ENCODE measurements at places on chromosomes 12 and 14. TPM values are rescaled to one million over a fixed set of nuclear protein-coding genes. Genes with fewer than 3 reads are reported as not detected.

NACA gene
- total RNA-seq, result 490 TPM

DNA sequence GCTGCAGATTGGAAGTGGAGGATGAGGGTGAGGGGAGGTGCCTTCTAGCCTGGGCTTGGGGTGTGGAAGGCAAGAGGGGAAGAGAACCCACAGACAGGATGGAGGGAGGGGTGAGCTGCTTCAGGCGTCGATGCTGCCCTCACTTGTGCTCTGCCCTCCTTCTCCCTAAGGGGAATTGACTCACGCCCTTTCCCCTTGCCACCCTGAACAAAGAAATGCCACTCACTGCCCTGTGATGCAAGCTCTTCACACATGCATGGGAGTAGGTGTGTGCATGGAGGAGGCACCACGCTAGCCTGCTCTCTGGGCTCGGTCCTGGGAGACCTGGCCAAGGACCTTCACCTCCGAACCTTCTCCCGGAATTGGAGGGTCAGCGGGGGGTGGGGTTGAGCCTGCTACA, 35.7 kb upstream of the PRMT8 start:
- no peaks in the 10 kb centered on the region for H3K36me3 ChIP-seq
- no peaks in the 10 kb centered on the region for H3K4me1 ChIP-seq
- no peak for DNase-seq
- H3K27me3 ChIP-seq, result no peaks in the 10 kb centered on the region

- H3K27ac ChIP-seq, result no peak overlapping the region
- H3K27me3 ChIP-seq, result no peaks in the 10 kb centered on the region
- H3K4me3 ChIP-seq, result no peak overlapping the region
- H3K4me1 ChIP-seq, result no peaks in the 10 kb centered on the region
- no peak for DNase-seq
- no peaks in the 10 kb centered on the region for H3K36me3 ChIP-seq
These were observed 9.4 kb downstream of the DEGS2 start for GRCh38 chr14:100149851-100150611.

DNA sequence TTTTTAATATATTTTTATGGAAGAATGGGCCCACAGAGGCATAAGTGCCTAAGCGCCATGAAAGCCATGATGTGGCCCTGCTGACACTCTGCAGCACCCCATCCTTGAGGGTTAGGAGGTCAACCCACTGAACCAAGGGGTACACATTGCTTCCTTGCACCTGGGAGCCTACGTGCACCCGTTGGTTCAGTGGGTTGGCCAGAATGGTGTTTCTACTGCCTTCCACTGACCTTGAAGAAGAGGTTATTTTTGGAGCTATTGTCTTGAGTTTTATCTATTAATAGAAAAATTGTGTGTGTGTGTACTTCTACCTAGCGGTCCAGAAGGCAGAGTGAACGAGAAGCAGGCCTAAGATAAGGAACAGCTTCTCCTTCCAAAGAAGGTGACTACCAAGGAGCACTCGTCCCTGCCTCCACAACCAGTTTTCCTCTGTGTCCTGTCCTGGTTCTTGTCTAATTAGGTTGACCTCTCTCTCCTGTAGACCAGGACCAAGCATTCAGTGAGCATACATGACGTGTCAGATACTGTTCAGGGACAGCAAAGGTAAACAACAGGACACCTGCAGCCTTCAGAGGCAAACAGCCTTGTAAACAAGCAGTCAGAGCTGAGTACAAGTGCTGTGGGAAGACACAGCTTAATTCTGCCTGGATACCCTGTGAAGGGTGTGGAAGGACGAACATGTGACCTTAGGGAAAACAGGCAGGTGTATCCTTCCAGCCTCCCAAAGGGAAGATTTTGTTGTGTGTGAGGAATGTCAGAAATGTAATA, 30.4 kb upstream of the PLEK2 start:
- H3K27ac ChIP-seq, result no peak overlapping the region
- H3K27me3 ChIP-seq, result no peaks in the 10 kb centered on the region
- no peak for DNase-seq
- H3K4me3 ChIP-seq, result no peak overlapping the region

GRCh38 chr14:47917344-47917954, 242.0 kb upstream of the MDGA2 start:
- no peaks in the 10 kb centered on the region for H3K36me3 ChIP-seq
- no peak overlapping the region for H3K27ac ChIP-seq
- no peak for DNase-seq
- no peaks in the 10 kb centered on the region for H3K27me3 ChIP-seq

DNA sequence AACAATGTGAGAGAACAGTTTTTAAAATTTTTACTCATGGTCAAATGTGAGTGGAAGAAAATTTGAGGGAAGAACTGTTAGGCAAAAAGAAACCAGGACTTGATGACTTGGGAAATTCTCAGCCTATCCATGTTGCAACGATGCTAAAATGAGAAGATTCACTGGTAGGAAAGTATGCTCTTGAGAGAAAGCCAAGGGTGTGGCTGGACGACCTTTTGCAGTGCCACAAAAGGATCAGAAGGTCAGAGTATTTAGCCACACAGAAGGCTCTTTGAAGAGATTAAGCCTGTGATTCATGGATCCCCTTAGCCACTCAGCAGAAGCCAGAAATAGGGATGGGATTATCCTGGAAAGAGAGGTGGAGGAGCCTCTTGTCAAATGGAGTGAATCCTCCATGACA, 336.8 kb downstream of the LRIG3 start:
- H3K4me1 ChIP-seq, result no peaks in the 10 kb centered on the region
- H3K36me3 ChIP-seq, result no peaks in the 10 kb centered on the region
- no peak for DNase-seq
- no peaks in the 10 kb centered on the region for H3K27me3 ChIP-seq
- no peak overlapping the region for H3K27ac ChIP-seq
- no peak overlapping the region for H3K4me3 ChIP-seq

DNA sequence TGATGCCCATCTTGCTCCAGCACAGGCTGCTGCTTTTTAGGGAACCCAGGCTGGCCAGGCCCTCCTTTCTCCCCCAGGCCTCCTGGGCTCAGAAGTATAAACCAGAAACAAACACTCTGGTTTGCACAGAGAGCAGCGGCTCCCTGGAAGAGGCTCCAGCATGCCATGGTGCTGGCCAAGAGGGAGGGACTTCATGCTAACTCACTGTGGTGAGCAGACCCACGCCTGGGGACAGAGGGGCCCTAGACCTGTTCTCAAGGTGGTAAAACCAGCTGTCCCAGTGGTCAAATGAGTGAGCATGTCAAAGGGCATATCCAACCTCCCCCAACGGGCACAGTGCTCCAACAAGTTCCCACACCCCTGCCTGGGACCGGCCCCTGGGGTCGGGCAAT, 15.5 kb downstream of the BCL11B start:
- H3K4me1 ChIP-seq, result no peaks in the 10 kb centered on the region
- H3K27ac ChIP-seq, result no peak overlapping the region
- H3K36me3 ChIP-seq, result no peaks in the 10 kb centered on the region
- no peak for DNase-seq
- H3K4me3 ChIP-seq, result no peak overlapping the region

LRRK2 gene
- 14.3 TPM for total RNA-seq

GRCh38 chr12:126354633-126355032, 1289.4 kb downstream of the AACS start:
- no peaks in the 10 kb centered on the region for H3K36me3 ChIP-seq
- no peaks in the 10 kb centered on the region for H3K4me1 ChIP-seq
- DNase-seq, result no peak
- H3K27me3 ChIP-seq, result no peaks in the 10 kb centered on the region
- H3K4me3 ChIP-seq, result no peak overlapping the region
- no peak overlapping the region for H3K27ac ChIP-seq

- H3K36me3 ChIP-seq, result peaks cover 15% of the 10 kb centered on the region
- no peaks in the 10 kb centered on the region for H3K4me1 ChIP-seq
- no peaks in the 10 kb centered on the region for H3K27me3 ChIP-seq
- no peak for DNase-seq
- H3K27ac ChIP-seq, result no peak overlapping the region
These were observed 84.3 kb upstream of the ATF1 start for GRCh38 chr12:50679612-50680011.

TESPA1 gene
- not detected for total RNA-seq

LMNTD1 gene
- not detected for total RNA-seq

GRCh38 chr12:19530637-19531023, 91.3 kb downstream of the AEBP2 start:
- H3K36me3 ChIP-seq, result no peaks in the 10 kb centered on the region
- H3K4me3 ChIP-seq, result no peak overlapping the region
- peaks cover 8% of the 10 kb centered on the region for H3K4me1 ChIP-seq
- no peak overlapping the region for H3K27ac ChIP-seq

DNA sequence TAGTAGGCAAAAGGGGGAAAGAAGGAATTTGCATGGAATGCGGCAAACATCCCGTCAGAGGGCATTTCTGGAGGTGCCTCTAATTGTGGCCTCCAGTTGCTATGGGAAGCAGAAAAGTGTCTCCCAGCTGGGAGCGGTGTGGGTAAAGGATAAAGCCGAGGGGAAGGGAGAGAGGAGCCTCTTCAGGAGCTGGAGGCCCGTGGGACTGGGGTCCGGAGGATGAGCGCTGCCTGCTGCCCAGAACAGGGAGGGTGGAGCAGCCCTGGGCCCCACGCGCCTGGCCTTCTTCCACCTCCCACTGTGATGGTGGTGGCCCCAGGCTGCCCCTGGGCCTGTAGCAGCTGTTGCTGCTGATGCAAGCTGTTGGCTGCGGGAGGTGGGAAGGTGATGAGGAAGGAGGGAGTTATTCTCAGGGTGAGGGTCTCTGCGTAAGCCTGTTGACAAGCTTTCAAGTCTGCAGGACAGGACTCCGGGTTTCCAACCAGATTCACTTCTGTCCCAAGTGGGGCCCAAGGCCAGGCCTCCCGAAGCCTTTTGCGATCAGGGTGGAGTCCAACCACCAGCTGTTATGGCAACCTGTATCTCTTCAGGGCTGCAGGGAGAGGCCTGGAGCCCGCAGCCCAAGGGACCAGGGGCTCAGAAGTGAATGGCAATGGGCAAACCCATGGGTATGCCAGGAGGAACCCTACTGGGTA, 19.1 kb upstream of the PGF start:
- no peak overlapping the region for H3K4me3 ChIP-seq
- peaks cover 6% of the 10 kb centered on the region for H3K4me1 ChIP-seq
- no peak overlapping the region for H3K27ac ChIP-seq
- no peak for DNase-seq
- no peaks in the 10 kb centered on the region for H3K36me3 ChIP-seq

LIN7A gene
- total RNA-seq, result 4.6 TPM

DNA sequence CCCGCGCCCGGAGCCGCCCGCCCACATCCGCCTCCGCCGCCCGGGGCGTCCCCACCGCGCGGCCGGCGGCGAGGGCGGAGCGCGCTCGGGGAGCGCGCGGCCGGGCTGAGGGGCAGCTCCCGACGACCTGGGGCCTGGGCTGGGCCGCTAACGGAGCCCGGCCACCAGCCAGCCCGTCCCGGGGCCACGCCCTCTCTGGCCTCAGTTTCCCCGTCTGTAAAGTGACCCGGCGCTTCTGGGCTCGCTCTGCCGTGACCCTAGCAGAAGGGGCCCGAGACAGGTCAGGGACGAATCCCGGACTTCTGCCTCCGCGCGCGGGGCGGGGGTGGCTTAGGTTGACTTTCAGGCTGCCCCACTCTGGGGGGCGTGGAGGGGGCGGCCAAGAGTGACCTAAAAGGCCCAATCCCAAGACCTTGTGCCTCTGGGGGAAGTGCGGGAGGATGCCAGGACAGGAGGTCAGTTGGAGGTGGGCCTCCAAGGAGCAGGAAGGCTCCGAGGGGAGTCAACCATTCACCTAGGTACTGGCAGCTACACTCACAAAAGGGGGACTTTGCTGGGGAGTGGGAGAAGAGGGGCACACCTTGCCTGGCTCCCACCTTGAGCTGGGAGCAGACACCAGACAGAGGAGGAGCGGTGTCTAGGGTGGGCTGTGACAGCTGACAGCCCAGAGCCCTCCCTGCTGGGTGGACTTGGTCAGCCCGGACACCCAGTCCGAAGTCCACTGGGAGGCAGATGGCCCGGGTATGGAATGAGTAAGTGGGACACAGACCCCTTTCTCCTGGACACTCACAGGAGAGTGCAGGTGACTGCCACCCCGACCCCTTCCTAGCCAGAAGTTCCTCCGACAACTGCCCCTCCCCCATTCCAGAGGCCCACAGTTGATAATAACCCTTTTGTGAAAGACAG, 486 bp upstream of the AKT1 start:
- no peaks in the 10 kb centered on the region for H3K27me3 ChIP-seq
- H3K4me3 ChIP-seq, result peak overlapping the region; percentile 78
- no peak for DNase-seq
- H3K27ac ChIP-seq, result peak overlapping the region; percentile 96
- H3K4me1 ChIP-seq, result peaks cover 40% of the 10 kb centered on the region
- peaks cover 5% of the 10 kb centered on the region for H3K36me3 ChIP-seq

DNA sequence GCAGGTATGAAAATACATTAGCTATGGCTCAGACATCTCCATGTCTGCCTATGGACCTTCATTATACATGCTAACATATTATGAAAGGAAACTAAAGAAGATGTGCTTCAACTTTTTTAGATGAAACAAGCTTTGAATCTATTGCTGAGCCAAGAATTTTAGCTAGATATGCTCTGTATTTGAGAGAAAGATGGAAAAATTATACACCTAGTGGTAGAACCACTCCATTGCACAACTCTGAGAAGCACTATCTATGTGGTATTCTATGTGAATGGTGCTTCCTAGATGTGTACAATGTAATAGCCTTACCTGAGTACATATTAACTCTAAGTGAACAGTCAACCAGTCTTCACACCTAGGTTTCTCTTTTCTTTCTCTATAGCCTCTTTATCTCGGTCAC, 17.3 kb downstream of the EPYC start:
- no peak overlapping the region for H3K27ac ChIP-seq
- no peak overlapping the region for H3K4me3 ChIP-seq
- no peaks in the 10 kb centered on the region for H3K4me1 ChIP-seq
- H3K27me3 ChIP-seq, result no peaks in the 10 kb centered on the region
- no peak for DNase-seq

DNA sequence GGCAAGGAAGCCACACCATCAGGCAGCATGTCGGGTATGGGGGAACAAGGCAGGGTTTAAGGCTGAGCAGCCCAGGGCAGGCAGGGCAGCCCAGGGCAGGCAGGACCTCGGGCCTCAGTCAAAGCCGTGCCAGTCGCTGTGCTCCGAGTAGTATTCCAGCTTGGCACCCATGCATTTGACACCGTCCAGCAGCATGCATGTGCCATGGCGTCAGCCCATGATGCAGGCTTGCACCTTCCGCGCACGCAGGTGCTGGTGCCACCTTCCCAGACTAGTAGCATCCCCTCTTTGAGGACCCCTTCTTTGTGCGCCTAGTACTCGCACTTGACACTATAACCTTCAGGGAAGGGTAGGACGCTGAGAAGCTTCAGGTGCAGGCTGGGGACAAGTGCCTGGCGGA, 11.6 kb upstream of the ADCY6 start:
- H3K36me3 ChIP-seq, result no peaks in the 10 kb centered on the region
- no peaks in the 10 kb centered on the region for H3K27me3 ChIP-seq
- no peak overlapping the region for H3K4me3 ChIP-seq
- no peak overlapping the region for H3K27ac ChIP-seq
- no peaks in the 10 kb centered on the region for H3K4me1 ChIP-seq

OVCH1 gene
- total RNA-seq, result 2.6 TPM

DUSP6 gene
- total RNA-seq, result 370 TPM

- no peaks in the 10 kb centered on the region for H3K27me3 ChIP-seq
- H3K36me3 ChIP-seq, result no peaks in the 10 kb centered on the region
- no peak overlapping the region for H3K27ac ChIP-seq
- DNase-seq, result no peak
These were observed 277.2 kb downstream of the TMTC2 start for GRCh38 chr12:82963956-82964355.

RPL10L gene
- total RNA-seq, result not detected

NAV3 gene
- 9.7 TPM for total RNA-seq

GRCh38 chr14:69726761-69727511, 40.0 kb upstream of the SRSF5 start:
- H3K4me1 ChIP-seq, result peaks cover 10% of the 10 kb centered on the region
- no peaks in the 10 kb centered on the region for H3K27me3 ChIP-seq
- DNase-seq, result no peak
- H3K36me3 ChIP-seq, result no peaks in the 10 kb centered on the region
- H3K4me3 ChIP-seq, result peak overlapping the region; percentile 43
- peak overlapping the region; percentile 57 for H3K27ac ChIP-seq

All from ascending aorta (tissue), 2 donors.